ENCODE measurements at places on chromosomes 3 and 15.

DNA sequence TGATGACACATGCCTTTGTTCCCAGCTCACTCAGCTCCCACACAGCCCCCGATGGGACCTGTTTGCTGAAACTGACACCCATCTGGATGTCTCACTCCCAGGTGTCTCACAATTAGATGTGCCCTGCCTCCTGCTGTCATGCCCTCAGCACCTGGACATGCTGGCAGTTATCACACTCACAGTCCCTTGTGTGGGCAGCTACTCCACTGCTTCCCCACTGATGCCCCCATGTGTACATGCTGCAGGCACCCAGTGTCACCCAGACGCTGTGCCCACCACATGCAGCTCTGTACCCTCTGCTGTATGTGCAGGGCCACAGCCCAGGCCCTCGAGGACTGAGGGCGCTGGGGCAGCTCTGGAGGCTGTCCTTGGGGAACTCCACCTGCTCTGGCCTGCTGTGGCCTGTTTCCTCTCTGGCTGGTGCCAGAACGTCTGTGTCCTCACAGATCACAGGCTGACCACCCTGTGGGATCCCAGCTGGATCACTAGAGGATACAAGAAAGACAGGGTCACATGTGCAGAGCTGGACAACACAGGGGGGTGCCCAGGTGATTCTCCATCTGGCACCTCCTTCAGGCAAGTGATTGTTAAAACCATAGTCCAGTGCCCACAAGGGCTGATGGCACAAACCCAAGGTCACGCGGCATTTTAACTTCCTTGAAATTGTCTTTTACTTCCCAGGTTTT is 14.0 kb downstream of the C3orf22 start:
- no peak for DNase-seq

- DNase-seq = no peak
Measured at GRCh38 chr3:32825601-32826375, 8.0 kb downstream of the TRIM71 start.

GRCh38 chr15:68593828-68594532 is 15.2 kb downstream of the CORO2B start:
- no peak for DNase-seq

GRCh38 chr3:176920766-176921160 is 276.5 kb downstream of the TBL1XR1 start:
- DNase-seq = no peak

- DNase-seq = peak; percentile 64
Measured at GRCh38 chr3:169662132-169662842, 1.2 kb downstream of the MECOM start.

GRCh38 chr15:71448688-71449114 is 333.4 kb downstream of the THSD4 start:
- peak; percentile 24 for DNase-seq

- DNase-seq = peak; percentile 74
Measured at GRCh38 chr15:67433495-67434099, 87.3 kb upstream of the C15orf61 start.

DNA sequence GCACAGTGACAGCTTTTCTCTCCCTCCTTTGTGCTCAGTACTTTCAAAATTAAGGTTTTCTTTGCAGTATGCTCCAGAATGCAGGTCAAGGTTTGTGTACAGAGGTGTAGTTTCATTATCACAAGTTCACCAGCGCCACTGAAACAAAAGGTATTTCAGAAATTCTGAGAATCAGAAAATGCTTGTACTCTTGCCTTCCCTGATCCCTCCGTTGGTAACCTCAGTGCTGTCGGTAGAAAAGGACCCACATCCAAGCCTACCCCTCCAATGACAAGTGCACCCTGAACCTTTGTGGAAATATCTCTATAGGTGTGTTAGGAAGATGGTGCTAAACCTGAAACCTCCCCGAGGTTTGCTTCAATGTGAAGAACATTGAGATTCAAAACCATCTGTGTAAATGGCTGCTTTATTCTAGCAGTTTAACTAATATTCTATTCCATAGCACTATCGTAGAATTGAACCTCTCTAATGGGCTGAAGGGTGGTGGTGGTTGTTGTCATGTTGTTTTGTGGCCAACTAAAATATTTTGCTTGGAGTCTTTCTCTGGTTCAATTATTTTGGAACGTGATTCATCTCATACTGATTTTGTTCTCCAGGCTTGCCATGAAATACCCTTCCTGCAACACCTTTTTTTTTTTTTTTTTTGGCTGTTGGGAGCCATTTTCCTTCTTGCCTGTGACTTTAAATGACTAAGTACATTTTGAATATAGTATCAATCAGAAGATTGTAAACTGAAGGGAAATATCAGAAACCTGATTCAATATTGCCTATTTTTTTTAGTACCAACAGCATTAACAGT is 20.7 kb downstream of the ZBTB38 start:
- DNase-seq = no peak

- DNase-seq = no peak
Measured at GRCh38 chr15:89129123-89129815, 41.0 kb downstream of the ABHD2 start.

GRCh38 chr3:189049458-189050236 is 122.1 kb upstream of the TPRG1 start:
- DNase-seq = no peak

DNA sequence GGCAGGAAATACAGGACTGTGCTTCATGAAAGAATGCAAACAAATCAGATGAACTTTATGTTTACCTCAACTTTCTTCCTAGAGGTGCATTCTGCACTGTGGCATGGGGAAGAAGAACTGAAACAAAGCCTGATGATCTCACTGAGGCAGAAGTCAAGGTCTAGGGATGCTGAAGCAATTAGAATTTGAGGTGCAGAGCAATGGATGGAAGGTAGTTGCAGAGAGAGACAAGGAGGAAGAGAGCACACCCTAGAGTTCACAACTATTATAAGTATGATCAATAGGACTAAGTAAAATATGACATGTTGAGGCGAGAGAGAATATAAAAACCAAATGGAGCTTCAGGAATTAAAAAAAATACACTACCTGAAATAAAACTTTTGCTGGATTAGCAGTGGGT is 420.1 kb downstream of the EDEM1 start:
- no peak for DNase-seq

DNA sequence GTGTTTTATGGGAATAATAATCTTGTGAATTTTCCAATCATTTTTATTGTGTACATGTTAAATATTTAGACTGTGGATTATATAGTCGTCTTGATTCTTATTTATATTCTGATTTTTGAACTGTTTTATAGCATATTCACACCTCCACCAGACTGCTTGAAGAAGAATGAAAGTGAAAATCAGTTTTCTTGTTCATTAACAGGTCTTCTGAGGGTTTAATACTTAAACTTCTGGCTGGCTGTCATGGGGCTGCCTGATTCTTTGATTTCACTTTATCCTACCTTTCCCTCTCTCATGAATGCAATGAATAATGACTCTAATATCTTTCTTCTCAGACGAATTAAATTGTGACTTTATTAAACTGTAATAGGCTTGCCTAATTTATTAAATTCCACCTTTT is 56.2 kb downstream of the ATP2C1 start:
- DNase-seq = no peak

- DNase-seq = no peak
Measured at GRCh38 chr3:25690768-25691533, 26.2 kb upstream of the TOP2B start.

DNA sequence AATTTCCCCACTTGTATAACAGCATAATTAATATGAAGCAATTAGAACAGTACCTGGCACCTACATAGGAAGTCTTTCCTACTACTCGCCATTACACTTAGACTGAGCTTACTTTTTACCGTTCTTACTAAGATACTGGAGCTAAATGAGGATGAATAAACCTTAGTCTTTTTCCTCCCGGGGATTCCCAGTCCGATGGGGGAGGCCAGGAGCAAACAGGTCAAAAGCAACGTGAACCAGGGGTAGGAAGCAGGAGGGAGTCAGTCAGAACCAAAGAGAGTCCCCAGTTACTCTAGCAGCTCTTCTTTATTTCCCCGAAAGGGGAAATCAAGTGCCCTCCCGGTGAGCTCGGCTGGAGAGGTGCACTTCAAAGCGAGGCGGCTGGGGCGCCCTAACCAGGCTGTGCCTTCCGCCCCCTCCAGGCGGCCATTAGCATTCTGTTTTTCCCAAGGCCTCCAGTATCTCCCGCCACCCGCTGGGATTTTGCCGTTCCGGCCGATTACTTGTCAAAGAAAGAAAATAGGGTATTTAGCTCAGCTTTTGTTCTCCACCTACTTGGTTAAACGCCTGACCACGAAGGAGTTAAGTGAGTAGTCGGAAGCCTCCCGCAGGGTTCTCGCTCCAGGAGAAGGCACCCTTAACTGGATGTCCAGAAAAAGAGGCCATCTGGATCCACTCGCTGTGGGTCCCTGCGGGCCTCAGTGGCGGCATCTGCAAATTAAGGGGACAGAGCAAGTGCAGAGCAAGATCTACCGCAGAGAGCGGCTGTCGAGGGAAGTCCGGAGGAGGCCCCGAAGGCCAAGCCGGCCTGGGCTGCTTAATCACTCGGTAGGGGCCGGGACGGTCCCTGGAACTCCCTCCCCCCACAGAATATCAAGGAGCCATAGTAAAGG is 6.3 kb upstream of the EOMES start:
- DNase-seq = no peak

DNA sequence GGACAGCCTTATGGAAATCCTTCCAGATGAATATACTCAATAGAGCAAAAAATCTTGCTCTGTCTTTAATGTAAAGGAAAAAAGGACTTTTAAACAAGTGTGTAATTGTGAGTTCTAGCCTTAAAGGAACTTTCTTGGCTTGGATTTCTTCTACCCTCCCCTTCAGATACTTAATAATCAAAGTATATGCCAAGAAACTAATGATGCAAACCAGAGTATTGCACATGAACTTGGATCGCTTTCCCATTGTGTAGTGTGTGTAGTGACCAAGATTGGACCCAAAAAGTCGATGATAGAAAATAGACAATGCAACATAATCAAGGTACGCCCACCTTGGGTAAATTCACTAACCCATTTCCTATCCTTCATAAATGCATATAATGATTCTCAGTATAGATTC is 123.8 kb downstream of the TIGIT start:
- no peak for DNase-seq

- DNase-seq = no peak
Measured at GRCh38 chr3:197137751-197138150, 108.1 kb upstream of the MELTF start.

DNA sequence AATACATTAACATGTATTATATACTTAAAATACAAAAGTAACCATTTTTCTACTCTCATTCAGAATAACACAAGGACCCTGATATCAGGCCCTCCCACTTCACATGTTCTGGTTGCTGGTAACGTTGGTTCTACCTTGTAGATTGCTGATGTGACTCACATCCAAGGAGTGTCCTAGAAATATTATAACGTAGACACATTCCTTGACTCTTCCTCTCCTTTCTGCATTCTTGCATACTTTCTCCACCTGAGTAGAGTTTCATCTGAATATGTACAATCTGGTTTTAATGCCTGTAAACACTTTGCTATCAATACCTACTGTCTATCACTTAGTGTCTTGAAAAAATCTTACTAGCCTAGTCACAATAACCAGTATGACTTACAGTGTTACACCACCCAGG is 35.0 kb upstream of the NEDD4 start:
- DNase-seq = no peak

GRCh38 chr3:124078953-124079911 is 87.3 kb upstream of the ROPN1 start:
- peak; percentile 17 for DNase-seq

DNA sequence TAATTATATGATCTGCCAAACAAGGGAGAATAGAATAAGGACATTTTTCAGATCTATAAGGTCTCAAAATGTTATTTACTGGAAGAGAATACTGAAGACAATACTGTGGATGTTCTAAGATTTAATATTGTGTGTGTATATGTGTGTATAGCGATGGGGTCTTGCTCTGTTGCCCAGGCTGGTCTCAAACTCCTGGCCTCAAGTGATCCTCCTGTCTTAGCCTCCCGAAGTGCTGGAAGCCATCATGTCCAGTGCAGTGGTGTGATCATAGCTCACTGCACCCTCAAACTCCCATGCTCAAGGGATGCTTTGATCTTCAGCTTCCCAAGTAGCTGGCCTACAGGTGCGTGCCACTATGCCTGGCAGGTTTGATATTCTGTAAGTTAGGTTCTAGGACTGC is 91.3 kb downstream of the NBEAL2 start:
- DNase-seq = no peak

DNA sequence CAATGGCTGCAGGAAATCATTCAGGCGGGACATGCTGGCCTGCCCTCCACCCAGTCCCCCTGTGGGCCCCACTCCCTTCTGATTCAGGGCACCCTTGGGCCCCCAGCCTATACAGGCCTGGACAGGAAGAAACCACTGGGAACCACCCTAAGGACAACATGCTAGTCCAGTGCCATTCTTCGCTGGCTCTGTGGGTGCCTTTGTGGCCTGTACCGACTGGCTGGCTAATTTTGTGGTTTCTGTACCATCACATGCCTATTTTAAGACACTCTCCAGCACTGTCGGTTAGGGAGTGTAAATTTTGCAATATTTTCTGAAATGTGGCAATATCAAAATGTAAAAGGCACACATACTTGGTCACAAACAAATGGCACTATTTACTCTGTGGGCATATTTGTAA is 61.4 kb upstream of the POLG start:
- DNase-seq = no peak

GRCh38 chr3:46897031-46897430 is 19.5 kb downstream of the PTH1R start:
- no peak for DNase-seq

DNA sequence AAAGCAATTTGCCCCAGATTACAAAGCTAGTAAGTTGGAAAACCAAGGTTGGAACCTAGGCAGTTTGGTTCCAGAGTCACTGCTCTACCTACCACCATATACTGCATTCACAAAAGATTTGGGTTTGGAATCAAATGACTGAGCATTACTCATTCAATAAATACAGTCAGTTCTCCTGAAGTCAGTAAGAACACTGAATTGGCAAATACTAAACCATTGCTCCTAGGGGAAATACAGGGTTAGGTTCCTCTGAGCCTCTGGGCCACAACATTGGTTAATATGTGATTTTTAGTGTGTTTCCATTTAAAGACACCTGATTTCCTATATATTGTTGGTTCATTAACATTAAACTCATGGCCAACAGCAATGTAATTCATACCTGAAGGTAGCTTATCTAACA is 2.1 kb upstream of the EIF5A2 start:
- no peak for DNase-seq

- DNase-seq = no peak
Measured at GRCh38 chr3:11415099-11415498, 142.9 kb downstream of the ATG7 start.

GRCh38 chr3:188497021-188497420 is 343.1 kb downstream of the LPP start:
- DNase-seq = no peak

DNA sequence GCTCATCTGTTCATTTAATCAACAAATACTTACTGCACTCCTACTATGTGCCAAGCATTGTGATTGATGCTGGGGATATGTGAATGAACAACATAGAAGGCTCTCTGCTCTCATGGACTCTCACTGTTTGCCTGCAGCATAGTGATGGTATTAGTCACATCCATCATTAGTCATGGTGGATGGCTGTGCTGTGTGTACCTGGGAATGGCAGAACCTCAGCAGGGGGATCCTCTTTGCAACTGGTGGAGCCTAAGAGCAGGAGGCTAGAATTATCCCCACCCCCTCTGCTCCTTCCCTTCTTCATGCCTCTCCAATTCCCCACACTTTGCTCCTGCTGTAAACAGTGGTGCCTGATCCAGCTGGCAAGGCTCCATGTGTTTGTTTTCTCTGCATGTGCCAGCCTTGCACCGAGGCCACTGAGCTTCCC is 20.5 kb downstream of the BOC start:
- peak; percentile 72 for DNase-seq

All from hepatic stellate cell (primary cell).